ENCODE measurements at places on chromosomes 13 and 19.
A peak's percentile ranks its signal among the peaks of the same experiment; 100 is the strongest.

DNA sequence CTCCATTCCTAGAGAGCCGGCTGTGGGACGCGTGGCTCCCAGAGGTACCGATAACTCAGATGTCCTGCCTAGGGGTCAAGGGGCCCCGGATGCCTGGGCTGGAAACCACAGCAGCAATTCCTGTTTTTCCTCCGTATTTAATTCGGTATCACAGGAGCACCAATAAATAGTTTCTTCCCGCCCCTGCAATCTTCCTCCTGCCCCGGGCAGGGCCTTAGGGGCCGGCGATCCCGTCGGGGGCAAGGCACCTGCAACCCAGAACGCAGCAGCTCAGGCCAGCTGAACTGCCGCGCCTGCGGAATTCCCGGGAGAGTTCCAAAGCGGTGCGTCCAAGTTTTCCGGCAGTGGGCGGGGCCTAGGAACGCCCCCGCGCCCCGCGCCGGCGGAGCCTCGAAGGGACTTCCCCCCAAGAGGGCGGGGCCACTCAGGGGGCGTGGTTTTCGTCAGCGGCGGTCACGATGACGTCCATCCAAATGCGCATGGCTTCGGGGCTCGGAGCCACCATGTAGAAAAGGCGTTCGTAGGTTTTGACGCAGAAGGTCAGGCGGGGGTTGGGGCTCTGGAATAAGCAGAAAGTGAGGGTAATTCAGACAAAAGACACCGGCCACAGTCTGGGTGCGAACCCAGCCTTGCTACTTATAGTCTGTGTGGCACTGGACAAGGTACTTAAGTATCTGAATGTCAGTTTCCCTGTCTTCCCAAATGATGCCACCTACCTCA is 9.7 kb upstream of the LYPD3 start:
- DNase-seq = peak; percentile 86

GRCh38 chr19:56201973-56202372 is at the start of gene ZSCAN5C:
Gene ZSCAN5C, plus strand, starts transcription at chr19:56202273. Its CDS starts 3,641 bp downstream, at chr19:56205914.
- no peak for DNase-seq

DNA sequence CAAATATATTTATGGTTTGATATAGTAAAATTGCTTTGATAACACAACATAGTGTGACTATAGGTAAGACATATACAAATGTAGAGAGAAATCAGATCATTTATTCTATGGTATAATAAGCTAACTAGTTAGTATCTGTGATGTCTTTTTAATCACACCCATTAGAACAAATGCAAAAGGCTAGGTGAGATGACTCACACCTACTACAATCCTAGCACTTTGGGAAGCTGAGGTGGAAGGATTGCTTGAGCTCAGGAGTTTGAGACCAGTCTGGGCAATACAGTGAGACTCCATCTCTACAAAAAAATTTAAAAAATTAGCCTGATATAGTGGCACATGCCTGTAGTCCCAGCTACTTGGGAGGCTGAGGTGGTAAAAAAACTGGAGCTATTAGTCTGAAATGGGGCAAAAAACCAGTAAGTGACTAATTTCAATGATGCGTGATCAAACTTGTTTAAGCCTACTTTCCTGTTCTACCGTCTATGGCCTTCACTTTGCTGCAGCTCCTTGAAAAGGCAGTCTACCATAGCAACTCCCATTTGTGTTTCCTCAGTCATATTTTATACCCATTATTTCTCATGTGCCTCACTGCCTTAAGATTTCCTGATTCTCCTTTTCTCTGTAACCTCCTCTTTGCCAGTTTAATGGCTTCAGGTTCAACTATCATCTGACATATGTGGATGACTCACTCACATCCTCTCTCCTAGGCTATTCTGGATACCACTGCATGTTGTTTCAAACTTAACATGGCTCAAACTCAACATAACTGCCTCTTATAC is 12.5 kb downstream of the ALG5 start:
- no peak for DNase-seq

- no peak for DNase-seq
These were observed 4.0 kb upstream of the ZNF628 start for GRCh38 chr19:55472463-55472862.

GRCh38 chr13:33411312-33411711 is 125.8 kb upstream of the STARD13 start:
- DNase-seq = no peak

DNA sequence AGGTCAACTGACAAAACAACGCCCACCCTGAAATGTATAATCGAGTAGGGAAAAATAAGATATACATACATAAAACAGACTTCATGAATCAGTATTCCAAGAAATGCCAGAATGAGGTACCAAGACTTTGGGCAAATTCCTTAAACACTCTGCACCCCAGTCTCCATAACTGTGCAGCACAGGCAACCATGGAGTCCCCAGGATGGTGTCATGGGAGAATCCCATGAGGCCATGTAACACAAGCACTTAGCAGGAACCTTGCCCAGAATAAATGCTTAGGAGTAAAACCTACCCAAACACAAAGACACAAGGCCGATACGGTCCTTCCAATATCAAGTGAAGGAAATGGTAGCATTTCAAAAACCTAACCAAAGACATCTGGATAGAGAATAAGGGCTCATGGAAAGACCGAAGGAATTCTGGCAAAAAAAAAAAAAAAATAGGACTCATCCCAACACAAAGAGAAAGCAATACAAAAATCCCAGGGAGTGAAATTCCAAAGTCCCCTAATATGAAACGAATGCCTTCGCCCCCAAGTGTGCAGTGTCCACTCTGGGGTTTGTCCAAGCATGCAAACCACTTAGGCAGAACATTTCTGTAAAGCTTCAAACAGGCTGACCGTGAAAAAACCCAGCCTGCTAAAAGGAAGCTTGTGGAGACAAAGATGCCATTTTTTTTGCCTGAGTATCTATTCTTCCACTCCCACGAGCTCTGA is 11.1 kb downstream of the ZC3H4 start:
- no peak for DNase-seq

DNA sequence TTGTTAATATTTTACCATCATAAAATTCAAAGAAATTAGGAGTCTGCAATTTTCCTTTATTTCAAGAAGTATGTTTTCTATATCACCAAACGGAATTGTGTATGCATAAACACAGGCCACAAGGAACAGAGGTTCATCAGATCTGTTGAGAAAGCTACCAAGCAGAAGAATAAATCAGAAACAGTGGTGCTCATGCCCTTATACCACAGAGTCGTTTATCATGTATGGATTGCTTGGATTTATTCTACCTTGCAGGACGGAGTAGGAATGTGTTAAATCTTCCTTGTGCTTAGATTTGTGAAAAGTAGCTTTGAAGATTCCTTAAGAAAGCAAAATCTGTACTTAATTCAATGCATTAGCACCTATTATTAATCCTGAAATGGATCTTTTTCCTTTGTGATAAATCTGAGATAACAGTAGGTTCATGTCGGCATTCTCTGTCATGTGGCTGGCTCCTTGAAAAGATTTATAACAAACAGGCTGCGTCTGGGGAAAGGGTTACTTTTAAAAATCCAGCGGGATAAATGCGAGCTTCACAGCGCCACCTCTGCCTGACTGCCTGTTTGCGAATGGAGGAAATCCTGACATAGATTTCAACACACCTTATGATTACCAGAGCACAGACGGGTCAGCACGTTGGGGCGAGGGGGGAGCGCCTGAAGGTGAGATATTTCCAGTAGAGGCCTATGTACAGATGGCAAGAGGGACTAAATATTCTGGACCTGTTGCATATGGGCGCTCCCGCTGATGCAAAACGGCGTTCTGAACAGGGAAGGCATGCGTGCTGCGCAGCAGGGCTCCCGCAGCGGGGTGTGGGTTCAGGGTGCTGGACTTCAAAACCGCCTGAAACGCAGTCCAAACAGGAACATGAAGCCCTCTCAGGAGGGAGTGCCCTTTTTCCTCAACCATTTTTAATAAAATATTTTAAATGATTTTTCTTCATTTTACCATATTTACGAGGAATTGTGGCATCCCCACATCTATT is 445.5 kb upstream of the SGCG start:
- no peak for DNase-seq

- no peak for DNase-seq
These were observed 23.4 kb downstream of the MBD3L2B start for GRCh38 chr19:6997679-6998445.

DNA sequence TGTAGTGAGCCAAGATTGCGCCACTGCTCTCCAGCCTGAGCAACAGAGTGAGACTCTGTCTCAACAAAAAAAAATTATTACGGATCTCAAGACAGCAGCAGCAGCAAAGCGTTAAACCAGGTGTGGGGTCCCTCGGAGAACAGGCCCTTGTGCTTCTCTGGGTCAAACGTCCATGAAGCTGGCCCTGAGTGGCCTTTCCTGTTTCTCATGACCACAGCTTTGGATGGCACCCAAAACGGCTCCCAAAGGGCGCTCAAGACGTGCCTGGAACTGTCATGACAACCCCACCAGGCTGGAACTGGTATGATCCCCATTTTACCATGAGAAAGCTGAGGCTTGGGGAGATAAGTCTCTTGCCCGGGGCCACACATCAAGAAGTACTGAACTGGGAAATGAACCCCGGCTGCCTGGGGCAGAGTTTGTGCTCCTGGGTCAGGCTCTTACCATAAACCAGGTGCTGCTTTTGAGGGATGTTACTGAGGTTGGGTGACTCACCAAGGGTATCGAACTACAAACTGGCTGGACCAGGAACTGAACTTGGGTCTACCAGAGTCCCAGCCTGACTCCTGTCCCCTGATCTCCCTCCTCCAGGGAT is 11.6 kb upstream of the SAMD1 start:
- no peak for DNase-seq

DNA sequence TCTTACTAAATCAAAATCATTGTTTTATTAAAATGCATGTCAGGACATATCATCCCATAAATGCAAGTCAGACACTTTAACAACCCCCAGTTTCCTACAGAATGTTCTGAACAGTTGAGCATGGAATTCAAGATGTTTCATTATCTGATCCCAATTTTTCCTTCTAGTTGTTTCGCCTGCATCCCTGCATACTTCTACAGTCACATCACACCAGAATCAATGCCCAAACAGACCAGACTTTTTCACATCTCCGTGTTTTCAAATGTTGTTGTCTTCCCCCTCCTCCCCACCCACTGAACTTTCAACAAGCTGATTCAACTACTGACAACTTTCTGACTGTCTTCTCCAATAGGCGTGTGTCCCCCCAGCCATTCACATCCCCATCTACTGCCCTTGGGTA is 48.6 kb downstream of the LHFPL6 start:
- no peak for DNase-seq

- DNase-seq = peak; percentile 9
These were observed 1.4 kb downstream of the NOVA2 start for GRCh38 chr19:45972081-45972946.

GRCh38 chr19:10516671-10517286 is 468 bp downstream of the S1PR5 start:
- peak; percentile 21 for DNase-seq

DNA sequence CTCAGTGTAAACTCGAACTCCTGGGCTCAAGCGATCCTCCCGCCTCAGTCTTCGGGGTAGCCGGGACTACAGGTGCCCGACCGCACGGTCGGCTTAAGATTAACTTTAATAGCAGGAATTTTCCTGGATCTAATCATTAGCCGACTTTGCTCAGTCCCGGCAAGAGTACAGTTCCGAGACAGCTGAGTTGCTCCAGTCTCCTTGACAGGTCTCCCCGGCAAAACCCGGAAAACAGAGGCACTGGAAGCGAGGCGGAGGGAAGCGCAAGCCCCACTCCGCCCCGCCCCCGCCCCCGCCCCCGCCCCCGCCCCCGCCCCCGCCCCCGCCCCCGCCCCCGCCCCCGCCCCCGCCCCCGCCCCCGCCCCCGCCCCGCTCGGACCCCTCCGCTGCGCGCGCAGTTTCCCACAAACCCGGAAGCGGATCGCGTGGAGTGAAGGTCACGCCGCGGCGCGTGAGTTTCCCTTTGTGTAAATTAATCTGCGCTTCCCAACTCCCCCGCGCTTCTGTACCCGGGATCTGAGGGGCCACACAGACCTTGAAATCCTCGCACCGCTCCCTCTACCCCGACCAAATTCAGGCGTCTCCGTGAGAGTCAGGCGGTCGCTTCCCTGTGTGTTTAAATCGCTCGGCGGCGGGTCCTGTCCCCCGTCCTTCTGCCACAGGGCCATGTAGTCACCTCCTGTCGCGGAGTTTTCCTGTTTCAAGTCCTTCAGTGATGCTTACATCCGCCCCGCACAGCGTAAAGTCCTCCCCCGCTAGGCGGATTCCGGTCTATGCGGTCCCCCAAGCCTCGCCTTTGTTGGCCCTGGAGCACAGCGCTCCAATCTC is at the start of gene ZNF480:
Gene ZNF480 (plus strand): TSS at position 397 of the 828 bp plus-strand sequence. CDS start 3,244 bp downstream, outside the sequence.
- DNase-seq = peak; percentile 75

DNA sequence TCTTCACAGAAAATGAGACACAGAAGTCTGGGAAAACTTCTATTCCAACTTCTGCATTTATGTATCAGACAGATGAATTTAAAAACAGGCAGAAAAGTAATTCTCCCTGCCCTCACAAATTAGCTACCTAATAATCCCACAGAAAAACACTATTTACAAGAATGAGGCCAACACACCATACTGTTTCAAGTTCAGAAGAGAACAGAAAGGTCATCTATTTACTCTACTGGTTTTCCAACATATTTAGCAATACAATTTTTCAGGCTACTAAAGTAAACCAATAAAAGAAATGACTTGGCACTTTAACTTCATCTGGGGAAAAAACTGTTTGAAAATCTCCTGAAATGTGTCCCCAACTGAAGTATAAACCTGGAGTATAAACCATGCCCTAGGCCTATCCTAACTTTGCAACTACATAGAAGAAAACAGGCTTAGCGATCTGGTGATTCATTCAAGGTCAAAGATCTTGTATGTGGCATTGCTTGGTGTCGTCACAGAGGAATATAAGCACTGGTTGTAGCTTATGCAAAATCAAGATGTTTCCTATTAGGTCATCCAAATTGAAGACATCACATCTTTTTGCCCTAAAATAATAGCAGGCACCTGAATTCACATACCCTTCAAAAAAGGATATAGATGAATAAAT is 20.1 kb upstream of the EBPL start:
- DNase-seq = no peak
